Activated T-helper 2 cell treated with anti-CD3 and anti-CD28 coated beads, Interferon-gamma antibody, Interleukin-2, Interleukin-4, amounts not matched to agents 10 μg/mL and 5 μg/mL and 100 μg/mL, durations not matched to agents 14 hours and 24 hours and 36 hours (primary cell): ENCODE measurements at places on chromosomes 2 and 18.

GRCh38 chr2:76808732-76809131 lies 713.4 kb downstream of the LRRTM4 start:
- no peak for DNase-seq

DNA sequence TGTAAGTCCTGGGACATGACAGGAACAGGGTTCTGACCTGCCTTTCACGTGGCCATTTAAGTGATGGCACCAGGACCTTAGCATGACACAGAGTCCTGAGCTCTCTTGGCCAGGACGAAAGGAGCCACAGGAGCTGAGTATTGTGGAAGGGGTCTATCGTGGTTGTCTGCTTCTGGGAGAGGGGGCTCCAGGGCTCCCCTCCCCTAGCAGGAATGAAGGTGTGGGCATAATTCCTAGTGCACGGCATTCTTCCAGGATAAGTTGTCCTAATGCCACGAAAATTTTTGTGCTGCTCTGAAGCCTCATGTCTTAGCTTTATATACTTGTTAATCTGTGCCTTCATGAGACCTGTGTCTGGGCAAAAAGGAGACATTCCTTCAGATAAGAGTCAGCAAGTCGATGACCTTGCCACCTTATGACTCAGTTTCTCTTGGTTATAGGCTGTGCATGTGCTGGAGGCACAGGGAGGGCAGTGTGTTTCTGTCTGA lies 17.1 kb downstream of the GATA6 start:
- no peak for DNase-seq

DNA sequence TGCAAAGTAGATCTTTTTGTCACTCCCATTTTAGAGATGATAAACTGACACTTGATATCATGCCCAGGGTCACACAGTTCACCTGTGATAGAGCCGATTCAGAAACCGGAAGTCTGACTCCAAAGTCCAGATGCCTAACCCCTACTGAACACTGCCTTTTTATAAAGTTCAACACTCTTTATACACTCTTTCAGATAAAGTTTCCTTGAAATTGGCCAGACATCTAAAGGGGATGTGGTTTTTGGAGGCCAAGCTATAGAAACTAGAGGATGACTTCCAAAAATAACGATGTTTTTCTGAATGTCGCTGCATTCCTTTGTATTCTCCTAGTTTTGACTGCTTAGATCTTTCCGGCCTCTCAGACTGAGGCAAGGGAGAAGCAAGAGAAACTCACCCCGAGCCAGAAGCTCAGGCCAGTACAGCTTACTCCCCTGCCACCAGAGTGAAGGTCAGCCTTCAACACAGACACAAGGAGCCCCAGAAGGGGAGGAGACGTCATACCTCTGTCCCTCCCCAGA lies 61.8 kb downstream of the NRP2 start:
- DNase-seq, result no peak

GRCh38 chr2:74985978-74986609 lies 27.7 kb downstream of the POLE4 start:
- DNase-seq, result no peak

DNA sequence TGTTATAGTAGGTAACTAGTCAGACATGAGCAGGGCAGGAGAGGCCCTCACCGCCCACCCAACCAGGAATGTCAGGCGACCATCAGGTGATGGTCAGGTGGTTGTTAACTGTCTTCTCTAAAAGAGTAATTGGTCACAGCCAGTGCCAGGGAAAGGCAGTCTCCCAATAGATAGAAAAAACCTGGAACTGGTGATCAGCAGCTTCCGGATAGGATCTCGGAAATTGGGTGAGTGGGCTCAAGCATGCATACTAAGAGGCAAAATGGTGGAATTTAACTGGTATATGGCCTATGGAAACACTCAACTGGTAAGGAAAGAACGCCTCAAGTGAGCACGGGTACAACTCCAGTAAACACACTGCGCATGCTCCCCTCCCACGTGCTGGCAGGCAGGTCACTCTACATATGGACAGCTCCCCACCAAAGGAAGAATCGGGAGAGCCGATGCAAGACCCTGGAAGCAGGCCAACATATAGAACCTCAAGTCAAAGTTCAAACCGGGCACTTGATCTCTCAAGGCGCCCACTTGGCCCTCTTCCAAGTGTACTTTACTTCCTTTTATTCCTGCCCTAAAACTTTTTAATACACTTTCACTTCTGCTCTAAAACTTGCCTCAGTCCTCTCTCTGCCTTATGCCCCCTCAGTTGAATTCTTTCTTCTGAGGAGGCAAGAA lies 43.5 kb upstream of the TMEM131 start:
- DNase-seq, result no peak

- no peak for DNase-seq
Measured at GRCh38 chr18:26902291-26902690, 36.8 kb upstream of the AQP4 start.

GRCh38 chr2:191932286-191932685 lies 85.4 kb upstream of the CAVIN2 start:
- no peak for DNase-seq

- no peak for DNase-seq
Measured at GRCh38 chr2:18299423-18300212, 260.8 kb downstream of the RDH14 start.

DNA sequence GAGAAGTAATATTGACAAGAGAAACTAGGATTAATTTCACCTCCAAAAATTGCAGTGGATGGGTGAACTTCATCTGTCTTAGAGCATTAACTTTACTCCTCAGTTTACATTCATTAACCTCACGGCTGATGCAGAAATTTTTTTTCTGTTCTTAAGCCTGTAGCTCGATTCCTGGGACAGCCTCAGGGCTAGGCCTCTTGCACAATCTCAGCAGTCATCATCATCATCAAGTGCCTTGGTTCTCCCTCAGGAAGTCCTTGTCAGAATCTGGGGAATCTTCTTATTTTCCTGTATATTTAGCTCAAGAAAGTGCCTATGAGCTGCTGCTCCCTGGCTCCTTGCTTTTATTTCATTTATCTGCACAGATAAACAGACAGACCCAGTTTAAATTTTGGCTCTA lies 1272.2 kb upstream of the LRRTM1 start:
- DNase-seq, result no peak

- no peak for DNase-seq
Measured at GRCh38 chr2:16128746-16129610, 188.6 kb downstream of the MYCN start.

GRCh38 chr2:151482171-151482725 lies 72.5 kb downstream of the RIF1 start:
- DNase-seq, result no peak

DNA sequence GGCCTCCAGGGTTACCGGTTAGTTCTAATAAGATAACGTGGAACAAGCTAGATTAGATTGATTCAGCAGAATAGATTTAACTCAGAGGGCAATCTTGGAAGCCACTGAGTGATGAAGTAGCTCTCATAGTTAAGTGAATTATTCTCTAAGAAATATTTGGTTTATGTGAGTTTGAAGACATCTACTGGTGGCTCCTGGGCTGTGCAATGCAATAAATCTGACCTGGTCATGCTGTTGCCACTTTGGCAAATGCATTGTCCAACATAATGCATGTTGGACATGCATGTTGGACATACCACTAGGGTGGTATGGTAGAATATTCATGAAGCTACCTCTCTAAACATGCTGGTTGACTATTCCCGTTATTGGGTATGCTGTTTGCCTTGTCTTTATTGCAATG lies 493.7 kb upstream of the VRK2 start:
- DNase-seq, result no peak

GRCh38 chr18:1861473-1861872 lies 709.8 kb downstream of the METTL4 start:
- no peak for DNase-seq
